GM03348 (cell line): ENCODE measurements at places on chromosomes 12 and 14.
A peak's percentile ranks its signal among the peaks of the same experiment; 100 is the strongest.

DNA sequence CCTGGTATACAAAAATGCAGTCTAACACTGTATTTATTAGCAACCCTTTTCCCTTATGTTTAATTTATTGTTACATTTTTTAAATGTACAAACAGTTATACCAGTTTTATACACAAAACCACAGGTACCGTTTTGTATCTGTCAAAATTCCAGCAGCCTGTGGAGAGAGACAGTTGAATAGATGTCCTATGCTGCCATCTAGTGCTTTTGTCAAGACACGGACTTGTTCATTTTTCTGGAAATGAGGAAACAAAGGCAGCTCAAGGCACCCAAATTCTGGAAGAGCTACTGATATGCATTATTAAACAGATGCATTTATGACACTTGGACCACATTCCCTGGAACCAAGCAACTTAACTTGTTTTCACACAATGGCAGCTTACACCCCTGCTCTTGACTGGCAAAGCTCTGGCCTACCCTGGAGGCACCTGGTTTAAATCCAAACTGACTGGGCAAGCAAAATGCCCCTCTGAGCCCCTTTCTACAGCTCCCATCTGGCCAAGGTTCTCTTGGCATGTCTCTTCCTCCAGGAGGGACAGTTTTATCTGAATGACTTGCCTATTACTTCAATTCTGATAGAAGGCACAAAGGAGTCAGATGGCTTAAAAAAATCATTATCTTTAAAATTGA lies 286.9 kb upstream of the PRKD1 start:
- peak; percentile 54 for DNase-seq

DNA sequence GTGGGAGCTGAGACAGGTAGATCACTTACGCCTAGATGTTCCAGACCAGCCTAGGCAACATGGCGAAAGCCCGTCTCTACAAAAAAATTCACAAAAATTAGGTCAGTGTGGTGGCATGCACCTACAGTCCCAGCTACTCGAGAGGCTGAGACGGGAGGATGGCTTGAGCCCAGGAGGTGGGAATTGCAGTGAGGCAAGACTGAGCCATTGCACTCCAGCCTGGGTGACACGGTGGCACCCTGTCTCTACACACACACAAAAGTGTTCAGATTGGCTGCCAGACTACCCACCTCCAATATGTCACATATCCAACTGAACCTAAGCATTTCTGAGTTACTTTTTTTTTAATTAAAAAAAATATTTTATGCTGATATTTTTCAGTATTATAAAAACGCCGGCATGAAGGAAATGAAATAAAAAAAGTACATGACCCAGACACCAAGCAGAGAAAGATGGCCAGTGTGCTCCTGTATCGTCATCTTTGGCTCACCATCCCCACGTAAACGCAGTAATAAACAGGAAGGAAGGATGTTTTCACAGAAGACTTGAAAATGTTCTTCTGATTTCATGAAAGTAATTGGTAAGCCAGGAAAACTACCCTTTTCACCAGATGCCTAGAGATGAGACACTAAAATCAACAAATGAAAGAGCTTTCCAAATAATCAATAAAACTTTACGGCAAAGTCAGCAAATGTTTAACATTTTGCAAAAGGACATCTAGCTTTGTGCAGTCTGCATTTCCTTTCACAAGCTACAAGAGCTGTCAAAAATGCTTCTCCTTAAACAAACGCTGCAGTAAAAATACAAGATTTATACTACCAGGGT lies 26.4 kb downstream of the CDC42BPB start:
- peak; percentile 40 for DNase-seq

- peak; percentile 16 for DNase-seq
Measured at GRCh38 chr14:35506927-35507326, 27.0 kb upstream of the INSM2 start.

DNA sequence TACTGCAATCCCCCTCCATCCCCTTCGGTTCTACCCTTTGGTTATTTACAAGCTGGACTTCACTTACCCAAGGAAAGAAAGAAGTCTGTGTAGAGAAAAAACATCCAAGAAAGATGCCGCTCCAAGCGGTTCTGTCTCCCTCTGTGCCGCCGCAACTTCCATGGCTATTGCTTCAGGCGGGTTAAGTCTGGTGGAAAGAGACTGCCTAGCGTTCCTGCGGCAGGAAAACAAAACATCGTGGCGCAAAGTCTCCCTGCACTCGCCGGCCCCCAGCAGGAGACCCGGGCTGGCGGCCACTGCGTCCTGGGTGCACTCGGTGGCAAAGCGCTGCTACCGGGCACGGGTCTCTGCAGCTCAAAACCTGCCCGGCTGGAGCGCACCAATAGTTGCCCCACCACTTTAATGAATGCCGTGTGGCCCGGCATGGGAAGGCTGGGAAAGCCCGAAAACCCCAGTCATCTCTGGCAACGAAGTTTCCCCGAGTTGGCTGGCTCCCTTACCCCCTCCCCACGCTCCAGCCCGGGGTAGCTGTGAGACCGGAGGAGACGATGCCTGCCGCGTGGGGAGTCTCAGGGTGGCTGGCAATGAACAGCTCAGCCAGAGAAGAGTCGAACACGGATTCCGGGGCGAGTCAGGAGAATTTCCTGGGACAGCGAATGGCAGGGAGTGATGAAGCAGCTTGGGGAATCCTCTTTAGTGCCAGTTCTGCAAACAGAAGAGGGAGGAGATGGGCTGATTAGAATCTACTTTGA lies 3.5 kb upstream of the KCNK10 start:
- DNase-seq, result peak; percentile 11

- no peak for DNase-seq
Measured at GRCh38 chr14:55126034-55126433, 3.0 kb upstream of the LGALS3 start.

DNA sequence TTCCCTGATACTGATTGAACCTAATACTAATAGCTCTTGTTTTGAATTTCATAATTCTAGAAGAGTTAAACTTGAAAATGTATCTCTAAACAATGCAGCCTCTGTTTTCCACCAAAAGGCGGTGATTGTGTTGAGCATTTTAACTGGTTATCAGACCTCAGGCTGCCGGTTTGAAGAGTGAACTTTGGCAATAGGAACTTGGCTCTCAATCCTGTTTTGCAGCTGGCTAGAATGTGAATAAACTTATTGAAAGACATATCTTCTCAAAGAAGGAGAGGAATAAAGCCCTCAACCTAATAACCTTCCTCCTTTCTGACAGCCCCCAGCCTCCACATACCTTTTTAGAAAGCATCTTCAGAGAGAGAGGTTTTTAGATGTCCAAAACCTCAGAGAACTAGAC lies 105.4 kb downstream of the SRGAP1 start:
- DNase-seq, result no peak

- DNase-seq, result peak; percentile 86
Measured at GRCh38 chr12:62632411-62632918, 165.8 kb downstream of the MON2 start.

- peak; percentile 49 for DNase-seq
Measured at GRCh38 chr12:104458694-104459367, 2.1 kb downstream of the CHST11 start.

- DNase-seq, result no peak
Measured at GRCh38 chr12:22276867-22277266, 57.6 kb downstream of the ST8SIA1 start.

DNA sequence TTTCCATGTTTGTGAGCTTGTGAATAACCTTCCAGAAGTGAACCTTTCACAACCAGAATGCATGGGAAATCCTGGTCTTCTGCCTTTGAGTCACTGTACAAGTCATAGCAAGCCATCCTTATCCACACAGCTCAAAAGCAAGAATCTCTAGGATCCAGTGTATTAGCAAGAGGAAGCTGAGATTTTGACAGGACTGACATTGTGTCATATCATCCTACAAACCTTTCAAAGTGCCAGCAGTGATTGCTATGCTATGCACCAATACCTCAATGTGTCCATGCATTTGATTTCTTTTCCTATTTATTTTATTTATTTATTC lies 13.5 kb upstream of the NRDE2 start:
- no peak for DNase-seq

DNA sequence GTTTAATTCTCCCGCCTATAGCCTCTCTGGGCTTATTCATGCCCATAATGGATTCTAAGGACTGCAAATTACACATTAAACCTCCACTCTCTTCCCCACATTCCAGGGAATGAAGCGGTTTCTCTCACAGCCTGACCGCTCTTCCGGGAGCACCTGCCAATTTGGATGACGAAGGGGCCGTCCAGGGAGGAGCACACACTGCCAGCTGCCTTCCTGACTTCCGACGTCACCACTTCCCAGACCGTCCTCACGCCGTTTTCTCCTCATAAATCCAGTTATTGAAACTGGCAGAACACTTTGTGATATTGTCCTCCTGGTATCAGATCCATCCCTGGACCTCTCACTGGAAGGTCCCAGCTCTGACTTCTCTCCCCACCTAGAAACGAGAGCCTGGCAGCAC lies 87.6 kb downstream of the GCH1 start:
- no peak for DNase-seq

GRCh38 chr14:78319887-78320635 lies 149.9 kb downstream of the NRXN3 start:
- DNase-seq, result no peak

DNA sequence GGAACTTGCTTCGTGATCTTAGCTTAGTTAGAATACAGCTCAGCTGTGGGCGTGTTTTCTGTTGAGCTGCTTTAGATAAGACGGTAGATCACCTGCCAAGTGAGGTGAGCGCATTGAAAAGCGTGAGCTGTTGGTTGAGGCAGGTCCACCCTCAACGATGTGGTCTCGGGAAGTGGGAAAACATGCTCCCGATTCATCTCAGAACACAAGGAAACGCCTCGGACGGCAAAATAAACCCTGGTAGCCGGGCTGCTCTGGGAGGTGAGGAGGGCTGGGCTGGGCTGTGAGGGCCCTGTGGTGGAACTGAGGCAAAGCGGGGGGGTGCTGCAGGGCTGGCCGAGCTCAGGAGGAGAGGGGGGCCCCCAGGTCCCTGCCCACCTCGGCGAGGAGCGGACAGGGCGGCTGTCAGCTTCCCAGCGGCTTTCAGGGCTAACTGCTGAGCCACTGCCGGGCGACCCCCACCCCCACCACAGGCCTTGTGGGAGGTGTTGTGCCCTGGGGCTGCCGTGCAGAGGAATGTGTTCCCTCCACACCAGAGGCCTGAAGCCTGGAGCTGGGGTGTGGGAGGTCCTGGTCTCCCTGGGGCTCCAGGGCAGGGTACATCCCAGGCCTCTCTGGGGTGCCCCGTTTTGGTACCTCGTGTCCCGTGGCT lies 30.7 kb downstream of the NOC4L start:
- no peak for DNase-seq

DNA sequence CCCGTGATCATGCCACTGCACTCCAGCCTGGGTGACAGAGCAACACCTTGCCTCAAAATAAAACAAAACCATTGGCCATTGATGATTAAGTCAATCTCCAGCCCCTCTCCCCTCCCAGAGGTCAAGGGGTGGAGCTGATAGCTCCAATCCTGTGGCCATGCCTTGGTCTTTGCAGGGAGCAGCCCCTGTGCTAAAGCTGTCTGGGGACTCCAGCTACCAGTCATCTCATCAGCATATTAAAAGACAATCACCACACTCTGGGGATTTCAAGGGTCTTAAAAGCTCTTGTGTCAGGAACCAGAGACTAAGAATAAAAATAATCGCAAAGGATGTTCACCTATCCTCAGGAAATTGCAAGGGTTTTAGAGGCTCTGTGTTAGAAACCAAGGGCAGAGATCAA lies 30.6 kb downstream of the HCAR2 start:
- DNase-seq, result no peak

DNA sequence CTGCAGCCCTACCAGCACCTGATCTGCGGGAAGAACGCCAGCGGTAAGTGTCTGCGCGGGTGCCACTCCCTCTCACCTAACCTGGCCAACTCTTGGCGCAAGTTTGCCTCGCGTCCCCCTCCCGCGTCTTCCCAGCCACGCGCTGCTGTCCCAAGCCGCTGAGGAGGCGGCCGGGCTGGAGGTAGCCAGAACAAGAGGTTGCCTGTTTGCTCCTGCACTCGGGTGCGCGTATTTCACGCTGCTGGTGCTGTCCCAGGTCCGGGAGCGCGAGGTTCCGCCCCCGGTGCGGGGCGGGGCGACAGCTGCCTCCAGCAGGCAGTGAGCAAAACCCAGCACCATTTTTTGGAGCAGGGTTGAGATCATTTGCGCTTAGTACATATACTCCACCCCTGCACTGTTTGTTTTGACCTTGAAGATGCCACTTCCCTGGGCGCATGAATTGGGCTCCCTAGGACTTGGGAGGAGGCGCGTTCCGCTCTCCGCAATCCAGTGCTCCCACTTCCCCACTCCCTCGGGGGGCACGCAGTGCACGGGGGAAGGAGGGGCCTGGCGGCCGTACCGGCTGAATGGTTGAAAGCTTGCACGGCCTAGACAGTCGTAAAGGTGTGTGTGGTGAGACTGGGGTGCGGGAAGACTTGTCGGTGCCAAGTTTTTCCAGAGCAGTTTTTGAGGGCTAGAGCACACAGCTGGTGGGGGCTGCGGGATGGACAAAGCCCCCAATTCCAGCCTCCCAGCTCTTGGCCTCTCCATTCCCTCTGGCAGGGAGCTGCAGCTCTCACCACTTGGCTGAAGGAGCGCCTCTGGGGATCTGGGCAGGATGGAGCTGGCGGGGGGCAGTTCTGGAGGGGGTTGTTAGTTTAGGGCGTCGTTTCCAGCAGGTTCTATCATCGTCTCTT lies 226.9 kb upstream of the CRY1 start:
- DNase-seq, result peak; percentile 63

DNA sequence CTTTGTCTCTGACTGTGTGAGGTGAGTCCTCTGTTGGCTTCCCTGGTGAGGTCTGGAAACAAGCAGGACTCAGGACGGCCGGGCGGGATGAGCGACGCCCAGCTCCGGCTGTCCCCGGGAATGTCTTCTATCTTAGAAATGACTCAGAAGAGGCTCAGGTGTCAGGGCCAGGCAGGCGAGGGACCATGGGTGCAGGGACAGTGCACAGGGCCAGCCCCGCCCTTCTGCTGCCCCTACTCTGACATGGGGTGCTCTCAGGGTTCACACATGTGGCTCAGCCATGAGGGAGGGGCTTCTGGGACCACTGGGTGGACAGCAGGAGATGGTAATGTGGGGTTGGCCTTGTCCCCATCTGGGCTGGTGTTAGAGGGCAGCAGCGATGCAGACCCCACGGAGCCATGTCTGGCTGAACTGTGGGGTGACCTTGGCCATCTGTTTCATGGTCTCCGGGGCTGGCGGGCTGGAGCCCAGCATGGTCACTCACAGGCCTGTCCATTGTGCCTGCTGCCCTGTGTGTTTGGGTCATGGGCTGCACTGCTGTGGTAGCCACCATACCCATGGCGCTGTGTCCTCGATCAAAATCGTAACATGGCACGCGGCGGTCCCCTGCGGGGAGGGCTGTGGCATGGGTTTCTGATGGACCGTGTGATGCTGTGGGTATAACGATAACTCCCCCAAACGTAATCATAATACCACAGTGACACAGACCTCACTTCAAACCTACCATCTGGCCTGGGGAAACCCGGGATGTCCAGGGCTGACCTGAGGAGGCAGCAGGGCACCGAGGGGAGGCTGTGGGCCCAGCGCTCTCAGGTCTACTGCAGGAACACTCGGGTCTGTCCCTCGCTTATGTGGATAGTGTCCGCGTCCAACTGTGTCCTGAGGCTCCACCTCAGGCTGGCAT lies 368.8 kb downstream of the TMEM121 start:
- DNase-seq, result no peak

- no peak for DNase-seq
Measured at GRCh38 chr14:39558525-39558924, 126.3 kb upstream of the FBXO33 start.

GRCh38 chr12:120668868-120669840 lies 17.8 kb upstream of the MLEC start:
- DNase-seq, result peak; percentile 60

GRCh38 chr12:857611-858010 lies 91.9 kb downstream of the RAD52 start:
- peak; percentile 85 for DNase-seq
